ENCODE measurements at places on chromosomes 11 and 22.

DNA sequence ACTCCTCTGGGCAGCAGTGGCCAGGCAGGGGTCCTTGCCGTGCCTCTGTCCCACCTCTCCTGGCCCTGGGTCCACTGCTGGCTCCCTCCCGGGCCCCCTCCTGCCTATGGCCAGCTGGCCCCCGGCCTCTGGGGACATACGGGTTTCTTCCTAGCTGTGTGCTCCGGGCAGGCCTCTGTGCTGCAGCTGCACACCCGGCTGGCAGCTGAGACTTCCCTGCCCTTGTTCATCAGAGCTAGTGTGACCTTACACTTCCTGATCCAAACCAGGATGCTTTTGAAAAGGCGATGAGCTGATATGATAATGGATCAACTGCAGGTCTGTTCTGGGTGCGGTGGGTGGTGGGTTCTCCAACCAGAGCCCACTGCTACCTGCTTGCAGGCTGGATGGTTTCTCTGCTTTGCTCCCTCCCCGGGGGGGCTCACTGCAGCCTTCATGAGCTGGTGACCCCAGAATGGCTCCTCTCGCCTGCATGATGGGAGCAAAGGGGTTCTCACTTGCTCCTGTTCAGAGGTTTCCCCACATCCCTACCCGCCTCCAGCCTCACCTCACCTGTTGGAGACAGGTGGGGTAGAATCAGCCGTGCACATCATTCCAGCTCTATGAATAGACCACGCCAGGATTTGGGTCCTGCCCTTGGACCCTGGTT is 13.3 kb downstream of the B3GAT1 start:
- DNase-seq = no peak

DNA sequence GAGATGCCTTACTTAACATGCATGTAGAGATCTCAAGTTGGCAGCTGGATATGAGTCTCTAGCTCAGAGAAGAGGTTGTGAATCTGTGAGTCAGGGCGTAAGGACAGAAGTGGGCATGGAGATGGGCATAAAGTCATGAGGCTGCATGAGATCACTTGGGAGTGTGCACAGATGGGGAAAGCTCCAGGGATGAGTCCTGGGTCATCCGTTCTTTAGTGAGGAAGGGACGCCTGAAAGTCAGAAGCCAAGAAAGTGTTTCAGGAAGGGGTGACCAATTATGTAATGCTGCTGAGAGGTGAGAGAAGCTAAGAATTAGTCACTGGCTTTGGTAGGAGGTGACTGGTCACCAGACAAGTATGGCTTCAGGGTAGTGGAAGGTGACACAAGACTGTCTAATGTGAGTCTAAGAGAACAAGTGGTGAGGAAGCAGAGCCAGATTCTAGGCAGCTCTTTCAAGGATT is 6.7 kb downstream of the ACP2 start:
- DNase-seq = no peak

DNA sequence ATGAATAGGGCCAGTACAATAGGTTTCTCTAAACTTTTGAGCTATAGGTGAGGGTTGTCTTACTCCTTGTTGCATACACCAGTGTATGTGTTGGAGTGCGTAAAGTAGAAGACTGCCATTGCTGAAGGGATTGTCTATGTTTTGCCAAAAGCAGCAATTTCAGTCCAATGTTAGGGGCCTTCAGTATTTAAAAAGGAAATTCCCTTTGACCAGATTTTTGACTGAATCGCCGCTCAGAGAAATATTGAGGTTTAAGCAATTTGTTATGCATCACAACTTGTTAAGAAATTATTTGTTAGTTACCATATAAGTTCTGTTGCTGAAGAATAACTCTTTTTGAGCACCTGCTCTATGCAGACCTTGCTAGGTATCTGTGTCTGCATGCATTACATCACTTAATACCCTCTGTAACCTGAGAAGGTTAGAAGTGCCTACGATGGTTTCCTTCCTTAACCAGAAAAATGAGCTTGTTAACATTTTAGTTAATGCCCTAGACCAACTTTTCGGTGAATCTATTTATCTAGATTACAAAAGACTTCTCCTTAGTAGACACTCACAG is 33.9 kb downstream of the MMP20 start:
- no peak for DNase-seq

DNA sequence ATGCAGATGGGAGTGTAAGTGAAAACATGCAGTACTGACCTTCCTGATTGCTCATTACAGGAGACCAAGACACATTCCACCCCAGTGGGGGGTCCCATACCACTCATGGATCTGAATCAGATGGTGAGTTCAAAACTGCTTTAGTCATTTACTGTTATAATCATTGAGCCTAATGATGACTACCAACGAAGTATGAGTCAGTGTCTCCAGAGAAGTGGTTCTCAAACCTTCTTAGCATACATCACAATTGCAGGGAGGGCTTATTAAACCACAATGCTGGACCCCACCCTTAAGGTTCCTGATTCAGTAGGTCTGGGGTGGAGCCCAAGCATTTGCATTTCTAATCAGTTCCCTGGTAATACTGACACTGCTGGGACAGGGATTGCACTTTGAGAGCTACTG is 75.8 kb downstream of the CD44 start:
- peak; percentile 99 for DNase-seq

- DNase-seq = no peak
Observed at GRCh38 chr11:16942342-16942741, 71.9 kb downstream of the PLEKHA7 start.

- DNase-seq = peak; percentile 87
Observed at GRCh38 chr22:19287889-19288288, 3.6 kb downstream of the CLTCL1 start.

- peak; percentile 78 for DNase-seq
Observed at GRCh38 chr22:41030891-41031290, 61.5 kb upstream of the EP300 start.

DNA sequence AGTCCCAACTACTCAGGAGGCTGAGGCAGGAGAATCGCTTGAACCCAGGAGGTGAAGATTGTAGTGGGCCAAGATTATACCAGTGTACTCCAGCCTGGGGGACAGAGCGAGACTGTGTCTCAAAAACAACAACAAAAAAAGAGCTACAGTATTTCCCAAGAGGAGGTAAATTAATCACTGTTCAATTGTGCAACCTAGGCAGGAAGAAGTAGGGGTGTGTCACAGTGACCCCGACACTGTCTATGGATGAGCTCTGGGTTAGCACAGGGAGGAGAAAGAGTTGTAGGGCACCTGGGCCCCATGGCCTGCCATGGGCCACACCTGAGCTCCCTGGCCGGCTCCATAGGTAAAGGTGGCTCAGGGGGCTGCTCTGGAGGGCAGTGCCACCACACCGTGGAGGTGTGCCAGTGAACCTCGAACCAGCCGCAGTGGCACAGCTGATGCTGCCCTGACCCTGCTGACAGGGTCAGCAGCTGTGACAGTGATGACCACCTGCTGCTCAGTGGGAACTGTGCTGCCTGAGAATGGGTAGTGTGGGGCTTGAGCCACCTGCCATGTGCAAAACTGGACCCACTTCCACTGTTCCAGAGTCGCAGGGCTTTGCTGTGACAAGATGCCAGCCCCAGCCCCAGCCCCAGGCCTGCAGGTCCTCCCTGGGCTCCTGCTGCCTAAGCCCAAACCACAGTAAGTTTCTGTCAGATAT is 84.0 kb upstream of the PITPNB start:
- no peak for DNase-seq

- DNase-seq = no peak
Observed at GRCh38 chr22:19535001-19535400, 10.8 kb upstream of the CLDN5 start.

GRCh38 chr11:76147106-76147740 is 59.1 kb downstream of the WNT11 start:
- DNase-seq = no peak

DNA sequence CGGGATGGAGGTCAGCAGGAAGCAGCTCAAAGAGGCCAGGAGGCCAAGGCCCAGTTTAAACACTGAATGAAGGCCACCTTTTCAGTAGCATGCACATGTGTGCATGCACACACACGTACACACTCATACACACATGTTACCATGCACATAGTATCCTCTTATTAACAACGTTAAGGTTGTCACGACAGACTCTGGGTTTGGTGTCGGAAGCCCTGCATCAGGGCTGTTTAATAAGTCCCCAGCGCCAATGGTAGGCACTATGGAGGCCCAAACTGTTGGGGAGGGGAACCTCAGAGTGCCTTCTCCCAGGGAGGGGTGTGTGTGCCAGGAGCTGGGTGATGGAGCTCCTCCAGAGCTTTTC is 39.5 kb upstream of the ADA2 start:
- DNase-seq = no peak

- DNase-seq = no peak
Observed at GRCh38 chr11:120775986-120776951, 247.6 kb upstream of the TBCEL start.

GRCh38 chr11:12331239-12331874 is 46.0 kb upstream of the PARVA start:
- peak; percentile 86 for DNase-seq

GRCh38 chr22:26389125-26389524 is 39.9 kb upstream of the ASPHD2 start:
- no peak for DNase-seq
